ENCODE measurements at places on chromosomes 3 and 15.

GRCh38 chr15:78313383-78313782 is 14.0 kb upstream of the SKIC8 start:
- DNase-seq = no peak

DNA sequence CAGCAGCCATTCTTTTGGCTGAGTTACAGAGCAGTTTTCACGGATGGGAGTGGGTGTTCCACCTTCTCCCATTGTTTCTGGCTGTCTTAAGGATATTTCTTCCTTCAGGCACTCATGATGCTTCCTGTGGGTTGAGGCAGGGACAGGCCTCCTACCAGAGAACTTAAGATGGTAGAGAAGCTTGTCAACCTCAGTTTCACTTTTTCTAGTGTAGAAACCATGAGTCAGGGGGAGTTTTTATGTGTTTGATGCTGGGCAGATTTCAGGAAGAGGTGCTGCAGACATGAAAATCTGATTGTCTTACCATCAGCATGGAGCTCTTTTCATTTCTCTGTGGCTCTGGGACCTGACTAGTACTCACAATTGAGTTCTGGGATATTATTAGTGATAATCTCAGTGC is 48.7 kb upstream of the VEPH1 start:
- DNase-seq = no peak

DNA sequence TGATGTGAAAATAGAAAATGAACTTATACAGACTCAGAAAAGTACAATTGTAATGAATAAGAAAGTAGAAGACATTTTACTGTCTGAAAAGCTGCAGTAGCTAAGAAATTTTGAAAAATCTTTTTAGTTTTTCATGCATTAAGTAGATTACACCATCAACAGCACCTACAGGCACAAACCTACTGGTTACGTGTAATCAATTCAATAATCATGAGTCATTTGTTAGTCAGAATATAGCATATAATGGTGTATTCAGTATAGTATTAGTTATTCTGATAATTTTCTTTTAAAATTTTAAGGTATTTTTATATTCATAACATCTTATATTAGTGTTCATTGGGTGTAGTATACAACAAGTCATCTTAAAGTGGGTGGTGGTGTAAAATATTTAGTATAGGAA is 550.5 kb upstream of the GBE1 start:
- no peak for DNase-seq

GRCh38 chr3:22846566-22846965 is 356.6 kb upstream of the UBE2E2 start:
- DNase-seq = no peak

- no peak for DNase-seq
Measured at GRCh38 chr15:95141486-95141885, 910.1 kb downstream of the MCTP2 start.

DNA sequence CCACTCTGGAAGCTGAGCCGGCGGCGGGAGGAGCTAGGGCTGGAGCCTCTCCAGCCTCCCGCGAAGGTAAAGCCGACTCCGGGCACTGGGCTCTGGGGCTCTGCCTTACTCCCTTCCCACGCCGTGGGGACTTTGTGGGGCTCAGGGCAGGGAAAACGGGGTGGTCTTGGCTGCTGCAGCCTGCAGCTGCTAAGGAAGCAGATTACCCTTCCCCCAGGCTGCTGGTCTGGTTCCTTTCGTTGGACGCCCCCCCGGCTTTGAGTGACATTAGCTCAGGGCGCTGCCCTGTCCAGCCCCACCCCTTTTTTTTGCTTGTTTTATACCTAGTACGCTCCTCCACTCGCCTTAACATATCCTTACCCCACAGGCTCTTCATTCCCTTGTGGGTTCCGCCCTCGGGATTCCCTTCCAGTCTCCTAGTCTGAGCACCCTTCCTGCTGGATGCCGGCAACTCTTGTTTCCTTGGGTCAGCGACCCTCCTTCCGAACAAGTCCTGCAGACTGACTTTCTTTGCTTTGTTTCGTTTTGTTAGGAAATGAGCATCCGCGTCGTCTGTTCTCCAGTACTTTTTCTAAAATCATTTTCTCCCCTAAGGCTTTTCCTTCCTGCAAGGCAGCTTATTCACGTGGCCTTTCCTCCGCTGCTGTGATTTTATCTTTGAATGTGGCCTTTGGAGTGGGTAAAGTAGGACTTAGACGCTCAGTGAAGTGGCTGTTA is 551 bp downstream of the DNAJC13 start:
- DNase-seq = peak; percentile 64

DNA sequence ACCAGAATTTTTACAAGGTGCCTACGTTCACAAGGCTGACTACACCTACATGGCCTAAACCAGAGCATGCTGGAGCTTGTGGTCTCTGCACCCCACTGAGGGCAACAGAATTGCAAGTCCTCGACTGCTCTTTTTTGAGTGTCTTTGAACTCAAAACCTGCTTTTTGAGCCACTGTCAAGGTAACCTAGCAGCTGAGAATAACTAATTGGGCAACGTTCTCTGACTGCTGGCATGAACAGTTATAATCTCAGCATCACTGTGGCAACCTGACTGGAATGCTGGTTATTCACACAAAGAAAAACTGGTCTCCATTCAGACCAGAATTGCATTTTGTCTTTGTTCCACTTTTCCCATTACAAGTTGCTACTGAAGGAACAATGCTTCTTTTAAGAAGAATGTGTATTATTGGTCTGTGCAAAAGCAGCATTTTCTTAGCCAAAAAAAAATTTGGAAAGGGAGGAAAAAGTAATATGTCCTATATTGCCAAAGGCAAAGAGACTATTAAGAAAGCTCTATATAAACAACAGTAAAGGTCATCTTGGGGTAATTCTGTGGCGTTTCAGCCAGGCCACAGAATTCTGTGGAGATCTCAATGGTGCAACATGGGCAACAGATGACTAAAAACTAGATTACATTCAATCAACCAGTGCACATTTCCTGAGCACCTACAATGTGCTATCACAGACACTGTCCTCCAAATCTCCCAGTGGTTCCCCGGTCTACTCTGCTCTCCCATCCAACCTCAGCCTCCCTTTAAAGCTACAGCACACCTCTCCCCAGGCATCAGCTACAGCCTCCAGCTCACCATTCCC is 76.8 kb downstream of the TNIK start:
- peak; percentile 30 for DNase-seq

DNA sequence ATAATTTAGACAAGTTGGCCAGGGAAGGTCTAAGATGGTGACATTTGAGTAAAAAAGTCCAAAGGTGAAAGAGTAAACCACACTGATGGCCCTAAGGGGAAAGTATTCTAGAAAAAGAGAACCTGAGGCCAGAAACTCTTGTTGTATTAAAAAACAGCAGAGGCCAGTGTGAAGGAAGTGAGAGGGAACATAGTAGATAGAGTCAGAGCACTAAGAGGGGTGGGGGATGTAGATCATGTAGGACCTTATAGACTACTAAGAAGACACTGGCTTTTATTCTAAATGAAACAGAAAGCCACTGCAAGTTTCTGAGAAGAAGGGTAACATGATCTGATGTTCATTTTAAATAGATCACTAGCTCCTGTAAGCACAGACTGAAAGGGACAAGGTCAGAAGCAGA is 14.5 kb downstream of the POLQ start:
- no peak for DNase-seq

GRCh38 chr15:77781151-77781945 is 148.6 kb upstream of the LINGO1 start:
- DNase-seq = no peak

- no peak for DNase-seq
Measured at GRCh38 chr15:44028349-44028748, 166.7 kb downstream of the FRMD5 start.

- peak; percentile 71 for DNase-seq
Measured at GRCh38 chr3:149969110-149969939, 1.4 kb downstream of the PFN2 start.

DNA sequence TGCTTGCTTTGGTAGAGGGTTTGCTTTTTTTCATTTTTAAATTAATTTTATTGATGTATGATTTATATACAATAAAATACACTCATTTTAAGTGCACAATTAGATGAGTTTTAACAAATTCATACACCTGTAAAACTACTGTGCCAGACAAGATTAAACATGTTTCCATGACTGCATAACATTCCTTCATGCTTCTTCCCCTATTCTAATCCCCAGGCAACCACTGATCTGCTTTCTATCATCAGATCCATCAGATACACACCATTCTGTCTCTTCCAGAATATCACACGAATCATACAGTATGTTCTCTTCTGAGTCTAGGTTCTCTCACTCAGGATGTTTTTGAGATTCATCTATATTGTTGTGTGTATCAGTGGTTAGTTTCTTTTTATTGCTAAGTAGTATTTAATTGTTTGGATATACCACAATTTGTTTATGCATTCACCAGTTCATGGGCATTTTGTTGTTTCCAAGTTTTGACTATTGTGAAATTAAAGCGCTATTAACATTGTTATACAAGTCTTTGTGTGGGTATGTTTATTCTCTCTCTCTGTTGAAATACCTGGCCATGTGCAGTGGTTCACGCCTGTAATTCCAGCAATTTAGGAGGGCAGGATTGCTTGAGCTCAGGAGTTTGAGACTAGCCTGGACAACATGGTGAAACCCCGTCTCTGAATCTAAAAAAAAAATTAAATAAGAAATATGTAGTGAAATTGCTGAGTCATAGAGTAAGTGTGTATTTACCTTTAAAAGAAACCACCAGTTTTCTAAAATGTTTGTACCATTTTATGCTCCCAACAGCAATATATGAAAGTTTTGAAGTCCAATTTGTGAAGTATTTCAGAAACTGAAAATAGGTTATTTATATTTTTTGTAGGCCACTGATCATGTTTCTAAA is 7.0 kb upstream of the TFG start:
- no peak for DNase-seq

GRCh38 chr15:48432688-48433087 is 101.5 kb downstream of the DUT start:
- DNase-seq = no peak

DNA sequence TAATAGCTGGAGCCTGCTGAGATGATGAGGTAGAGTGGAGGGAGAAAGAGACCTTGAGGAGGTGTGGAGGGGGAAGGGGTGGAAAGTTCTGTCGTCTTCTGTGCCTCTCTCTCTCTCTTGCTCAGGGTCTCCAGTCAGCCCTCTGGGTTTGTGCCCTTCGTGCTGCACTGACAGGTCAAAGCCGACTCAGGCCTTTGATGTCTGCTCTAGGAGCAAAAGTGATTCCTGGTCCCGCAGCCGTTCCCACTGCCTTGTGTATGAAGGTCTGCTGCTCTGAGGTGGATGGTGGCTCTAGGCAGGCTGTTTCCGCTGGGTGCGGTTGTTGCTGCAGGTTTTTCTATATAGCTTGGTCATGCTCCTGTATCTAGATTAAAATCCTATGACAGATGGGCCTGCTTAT is 89.4 kb downstream of the IGF1R start:
- DNase-seq = no peak

GRCh38 chr3:194935061-194935460 is 249.4 kb downstream of the FAM43A start:
- no peak for DNase-seq

DNA sequence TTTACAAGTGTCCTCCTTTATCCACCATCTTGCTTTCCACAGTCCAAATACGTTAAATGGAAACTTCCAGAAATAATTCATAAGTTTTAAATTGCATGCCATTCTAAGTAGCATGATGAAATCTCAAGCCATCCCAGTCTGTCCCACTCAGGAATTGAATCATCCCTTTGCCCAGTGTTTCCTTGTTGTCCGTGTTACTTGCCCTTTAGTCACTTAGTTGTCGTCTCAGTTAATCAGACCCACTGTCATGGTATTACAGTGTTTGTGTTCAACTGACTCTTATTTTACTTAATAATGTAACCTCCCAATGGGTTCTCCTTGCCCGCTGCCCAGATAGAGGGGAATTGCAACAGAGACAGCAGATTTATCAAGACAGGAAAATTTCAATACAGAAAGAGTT is 77.6 kb upstream of the NDN start:
- DNase-seq = no peak

- no peak for DNase-seq
Measured at GRCh38 chr3:98612587-98612986, 19.2 kb upstream of the CPOX start.

Measured in AG08396 (cell line).